ENCODE measurements at places on chromosomes 2 and 18.

GRCh38 chr18:36394486-36394885, 97.0 kb downstream of the FHOD3 start:
- DNase-seq = no peak

- no peak for DNase-seq
These were observed 90.8 kb downstream of the MIB1 start for GRCh38 chr18:21831413-21831831.

DNA sequence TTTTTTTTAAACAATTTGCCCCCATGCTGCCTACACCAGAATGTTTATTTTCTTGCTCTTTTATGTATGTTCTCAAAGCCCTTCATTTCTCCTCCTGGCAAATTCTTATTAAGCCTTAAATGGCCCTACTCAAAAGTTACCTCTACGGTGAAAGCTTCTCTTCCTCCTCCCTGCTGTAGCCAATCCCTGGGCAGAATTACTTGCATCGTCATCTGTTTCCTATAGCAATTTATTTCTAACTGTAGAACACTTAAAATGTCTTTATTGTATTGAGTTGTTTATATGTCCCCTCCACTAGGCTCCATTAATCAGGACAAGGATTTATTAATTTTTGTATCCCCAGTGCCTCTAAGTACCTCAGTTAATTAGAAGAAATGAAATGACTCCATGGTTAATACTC, 2.5 kb upstream of the RAD51AP2 start:
- DNase-seq = no peak

- DNase-seq = no peak
These were observed 56.8 kb downstream of the ATOH8 start for GRCh38 chr2:85810371-85811179.

GRCh38 chr2:207983641-207984042, 41.7 kb downstream of the PLEKHM3 start:
- no peak for DNase-seq

- DNase-seq = no peak
These were observed 208.2 kb downstream of the SLC8A1 start for GRCh38 chr2:40243581-40244187.

- DNase-seq = no peak
These were observed 48.0 kb downstream of the KCNIP3 start for GRCh38 chr2:95345081-95345562.

DNA sequence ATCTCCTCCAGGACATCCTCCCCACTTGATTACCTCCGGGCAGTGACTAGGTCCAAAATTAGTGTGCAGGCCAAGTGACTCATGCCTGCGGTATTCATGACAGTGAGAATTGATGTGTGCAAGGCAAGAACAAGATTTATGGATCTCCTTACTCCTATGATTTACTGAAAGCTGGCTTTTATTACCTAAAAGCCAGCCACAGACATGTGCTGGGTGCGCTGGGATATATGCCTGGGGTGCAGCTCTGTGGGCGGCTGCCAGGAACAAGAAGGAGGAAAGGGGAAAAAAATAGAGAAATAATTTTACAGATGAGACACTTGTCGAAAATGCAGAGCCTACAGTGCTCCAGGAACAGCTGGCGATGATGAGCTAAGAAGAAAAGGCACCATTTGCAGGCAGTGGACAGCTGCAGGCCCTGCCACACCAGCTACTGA, 359.3 kb downstream of the CMPK2 start:
- no peak for DNase-seq

DNA sequence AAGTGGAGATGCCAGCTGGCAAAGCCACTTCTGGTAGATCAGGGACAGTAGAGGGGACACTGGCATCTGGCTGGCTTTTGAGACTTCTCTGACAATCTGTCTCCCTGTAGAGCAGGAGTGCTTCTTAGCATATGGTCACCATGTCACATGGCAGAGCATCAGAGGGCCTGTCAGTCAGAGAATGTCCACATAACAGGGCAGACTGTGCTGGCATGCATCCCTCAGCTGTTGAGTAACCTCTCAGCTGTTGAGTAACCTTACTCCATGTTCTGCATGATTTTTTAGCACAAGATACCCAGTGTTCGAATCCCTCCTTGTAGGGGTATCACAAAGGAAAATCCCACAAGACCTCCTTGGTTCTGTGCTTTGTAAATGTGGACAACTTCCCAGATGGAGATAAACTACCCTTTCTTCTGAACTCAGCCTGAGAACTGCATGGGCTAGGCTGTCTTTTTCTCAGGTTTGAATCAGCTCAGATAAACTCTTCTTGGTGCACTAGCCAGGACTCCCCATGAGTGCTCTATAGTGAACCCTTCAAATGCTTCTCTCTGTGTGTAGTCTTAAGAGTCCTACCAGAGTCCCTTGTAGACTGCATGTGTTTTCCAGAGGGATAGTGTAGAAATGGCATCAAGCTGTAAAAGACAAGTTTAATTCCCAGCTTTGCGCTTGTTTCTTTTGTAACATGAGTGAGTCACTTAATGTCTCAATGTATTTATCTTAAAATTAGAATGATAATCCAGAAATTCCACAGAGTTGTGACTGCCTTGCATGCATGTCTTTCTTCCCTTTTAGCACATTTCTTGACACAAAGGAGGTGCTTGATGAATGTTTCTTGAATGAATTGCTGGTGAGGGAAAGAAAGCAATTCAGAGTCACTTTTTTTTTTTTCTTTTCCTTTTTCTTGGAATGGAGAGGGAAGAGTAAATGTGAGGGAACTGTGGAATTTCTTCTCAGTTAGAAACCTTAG, 442.3 kb upstream of the HNMT start:
- no peak for DNase-seq

- DNase-seq = no peak
These were observed 796.7 kb upstream of the CELF4 start for GRCh38 chr18:38362286-38362792.

DNA sequence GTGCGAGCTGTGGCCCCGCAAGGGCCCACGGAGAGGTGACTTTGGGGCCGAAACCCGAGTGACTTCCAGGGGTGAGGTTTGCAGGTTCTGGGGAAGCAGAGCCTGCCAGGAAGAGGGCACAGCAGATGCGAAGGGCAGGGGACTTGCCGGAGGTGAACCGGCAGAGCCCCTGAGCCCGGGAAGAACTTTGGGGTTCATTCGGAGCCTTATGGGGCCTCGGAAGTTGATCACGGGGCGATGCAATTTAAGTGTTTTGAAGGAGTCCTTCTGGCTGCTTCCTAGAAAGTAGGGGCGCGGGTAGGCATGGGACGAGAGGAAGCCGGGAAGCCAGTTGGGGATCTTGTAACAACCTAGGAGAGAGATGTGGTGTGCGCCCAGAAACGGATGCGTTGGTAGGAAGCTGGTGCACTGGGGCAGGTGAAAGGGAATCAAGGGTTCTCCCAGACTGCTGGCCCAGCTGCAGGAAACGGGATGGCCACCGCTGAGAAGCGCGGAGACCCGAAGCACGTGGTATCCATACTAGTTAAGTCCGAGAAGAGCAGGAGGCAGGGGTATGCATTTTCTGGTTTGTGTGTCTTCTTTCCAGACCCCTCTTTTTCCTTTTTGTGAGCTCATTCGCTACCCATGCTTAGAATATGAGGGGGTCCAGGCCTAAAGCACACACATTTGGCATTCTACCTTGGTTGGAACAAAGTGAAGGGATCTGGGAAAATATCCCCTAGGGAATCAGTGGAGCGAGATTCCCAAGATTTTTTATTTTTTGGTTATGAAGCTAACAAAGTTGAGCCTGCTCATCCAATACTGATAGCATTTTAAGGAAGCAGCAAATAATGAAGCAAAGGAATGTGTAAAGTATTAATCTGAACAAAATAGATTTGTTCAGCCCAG, 758 bp downstream of the SCLY start:
- DNase-seq = peak; percentile 57

GRCh38 chr2:70779911-70780545, 10.4 kb downstream of the FIGLA start:
- no peak for DNase-seq

DNA sequence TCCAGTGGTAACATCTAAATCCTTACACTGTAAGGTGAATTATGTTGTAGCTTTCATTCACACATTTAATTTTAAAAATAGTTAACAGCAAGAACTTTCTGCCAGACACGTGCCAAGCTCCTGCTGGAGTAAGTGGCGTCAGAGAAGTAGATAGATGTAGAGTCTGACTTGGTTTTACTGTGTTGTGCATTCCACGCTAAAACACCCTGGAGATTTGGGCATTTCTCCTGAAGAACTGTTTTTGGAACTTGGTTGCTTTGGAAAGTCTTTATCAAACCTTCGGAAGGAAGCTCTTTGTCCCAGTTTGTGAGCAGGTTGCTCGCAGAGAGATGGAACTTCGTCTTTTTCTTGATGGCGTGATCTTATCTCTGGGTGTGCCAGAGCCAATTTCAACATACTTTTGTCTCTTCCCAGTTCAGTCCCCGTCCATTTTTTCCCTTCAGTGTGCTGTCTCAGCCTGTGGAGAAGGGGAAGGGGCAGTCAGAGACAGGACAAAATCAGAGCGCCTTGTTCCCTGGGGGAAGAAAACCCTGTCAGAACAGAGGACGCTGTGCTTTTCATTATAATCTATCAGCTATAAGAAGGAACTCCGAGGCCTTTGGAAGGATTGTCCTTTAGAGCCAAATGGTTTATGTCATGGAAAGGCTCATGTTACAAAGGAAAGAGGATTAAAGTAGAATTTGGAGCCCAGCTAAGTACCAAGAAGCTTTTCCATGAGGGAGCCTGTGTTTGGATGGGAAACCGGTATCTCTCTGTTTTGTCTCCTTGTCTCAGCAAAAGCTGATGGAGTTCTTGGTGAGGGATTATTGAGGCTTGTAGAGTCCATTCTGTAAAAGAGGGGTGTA, 18.9 kb downstream of the GRHL1 start:
- DNase-seq = no peak

GRCh38 chr2:31207790-31208189, 9.5 kb downstream of the CAPN14 start:
- DNase-seq = no peak

DNA sequence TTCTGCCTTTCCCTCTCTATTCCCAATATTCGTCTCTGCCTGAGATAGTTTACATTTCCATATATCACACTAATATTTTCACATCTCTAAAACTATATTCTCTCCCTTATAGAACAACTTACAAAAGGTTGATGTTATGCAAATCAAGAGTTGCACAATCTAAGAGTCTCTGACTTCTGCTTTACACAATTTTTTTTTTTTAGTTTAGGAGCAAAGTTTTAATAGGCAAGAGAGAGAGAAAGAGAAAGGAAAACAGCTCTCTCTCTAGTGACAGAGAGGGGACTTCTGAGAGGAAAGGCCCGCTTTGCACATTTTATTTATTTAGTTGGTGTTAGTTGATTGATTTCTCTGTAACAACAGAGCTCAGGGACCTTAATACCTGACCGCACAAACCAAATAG, 380.2 kb downstream of the TXNL1 start:
- DNase-seq = no peak

- no peak for DNase-seq
These were observed 53.6 kb upstream of the HNMT start for GRCh38 chr2:137910641-137911040.

DNA sequence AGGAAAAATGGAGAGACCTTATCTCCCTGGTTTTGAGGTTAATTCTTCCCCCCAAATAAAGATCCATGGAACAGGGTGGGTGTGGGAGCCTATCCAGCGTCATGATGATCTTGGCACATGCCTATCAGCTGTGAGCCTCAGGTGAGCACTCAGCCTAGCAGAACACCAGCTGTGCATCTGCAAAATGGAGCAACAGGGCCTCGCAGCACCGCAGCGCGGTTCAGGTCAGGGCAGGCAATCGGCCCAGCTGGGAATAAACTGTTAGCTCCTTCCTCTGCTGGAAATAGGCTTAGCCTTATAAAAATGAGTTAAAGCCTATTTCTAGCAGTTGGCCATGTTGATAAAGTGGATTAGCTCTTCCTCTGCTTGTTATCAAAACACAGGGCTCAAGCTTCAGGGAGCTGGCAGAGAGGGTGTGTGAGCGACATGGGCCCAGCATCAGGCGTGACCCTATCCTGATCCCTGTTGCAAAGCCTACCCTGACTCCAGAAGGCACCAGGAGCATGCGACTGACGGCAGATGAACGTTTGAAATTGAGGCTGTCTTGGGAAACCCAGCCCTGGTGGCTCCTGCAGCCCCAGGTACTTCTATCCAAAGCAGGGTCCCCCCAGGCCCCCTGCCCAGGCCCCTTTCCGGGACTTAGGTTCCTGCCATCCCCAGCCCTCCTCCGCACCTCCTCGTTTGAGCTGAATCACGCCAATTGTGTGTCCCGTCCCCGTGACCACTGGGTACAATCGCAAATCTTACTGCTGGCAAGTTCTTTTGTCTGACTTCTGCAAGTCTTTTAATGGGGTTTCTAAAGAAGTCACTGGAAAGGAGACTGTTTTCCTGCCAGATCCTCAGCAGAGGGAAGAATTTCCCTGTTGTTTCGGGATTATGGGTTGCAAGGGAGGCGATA, 35.4 kb downstream of the ARHGEF4 start:
- no peak for DNase-seq

DNA sequence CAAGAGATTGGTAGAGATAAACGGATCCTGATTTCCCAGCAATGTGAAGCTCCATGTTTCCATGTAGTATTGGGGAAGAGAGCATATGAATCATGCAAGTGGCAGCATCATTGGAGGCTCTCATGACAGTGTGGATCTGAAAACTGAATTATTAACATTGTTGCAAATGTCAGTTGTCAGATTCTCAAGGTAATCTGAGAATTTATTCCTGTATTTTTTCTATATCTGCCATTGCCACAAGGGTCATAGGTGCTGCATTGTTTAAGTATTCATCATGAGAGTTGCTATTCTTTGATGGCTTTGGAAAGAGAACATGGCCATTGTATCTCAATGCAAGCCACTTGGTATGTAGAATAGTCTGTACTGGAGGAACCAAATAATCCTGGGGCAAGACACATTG, 1217.0 kb upstream of the ZEB2 start:
- DNase-seq = no peak

DNA sequence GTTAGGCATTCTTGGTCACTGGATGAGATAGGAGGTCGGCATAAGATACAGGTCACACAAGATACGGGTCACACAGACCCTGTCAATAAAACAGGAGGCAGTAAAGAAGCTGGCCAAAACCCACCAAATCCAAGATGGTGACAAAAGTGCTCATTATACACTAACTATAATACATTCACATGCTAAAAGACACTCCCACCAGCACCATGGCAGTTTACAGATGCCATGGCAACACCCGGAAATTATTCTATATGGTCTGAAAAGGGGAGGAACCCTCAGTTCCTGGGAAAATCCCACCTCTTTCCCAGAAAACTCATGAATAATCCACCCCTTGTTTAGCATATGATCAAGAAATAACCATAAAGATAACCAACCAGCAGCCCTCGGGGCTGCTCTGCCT, 56.0 kb upstream of the PTPRM start:
- no peak for DNase-seq

GRCh38 chr2:81276595-81276994, 972.0 kb upstream of the LRRTM1 start:
- DNase-seq = no peak

GRCh38 chr2:16507655-16508489, 157.8 kb downstream of the CYRIA start:
- DNase-seq = peak; percentile 80

DNA sequence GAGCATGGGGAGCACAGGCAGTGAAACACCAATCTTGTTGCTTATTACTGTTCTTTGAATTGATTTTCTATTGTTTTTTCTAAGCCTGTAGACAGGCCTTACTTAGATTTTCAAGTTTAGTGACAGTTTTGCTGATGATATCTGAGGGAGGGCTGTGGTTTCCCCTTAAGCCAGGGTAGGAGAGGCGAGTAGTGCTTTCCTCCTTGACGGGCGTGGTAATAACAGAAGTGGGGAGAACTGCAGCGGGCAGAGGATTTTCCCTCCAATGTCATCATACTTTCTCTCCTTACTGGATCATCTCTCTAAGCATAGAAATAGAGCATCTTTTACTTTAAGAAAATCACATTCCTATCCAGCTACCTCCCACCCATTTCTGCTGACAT, 314.4 kb downstream of the ALK start:
- no peak for DNase-seq
